ENCODE measurements at places on chromosomes 7 and 10.

GRCh38 chr10:105509517-105509916, 868.4 kb downstream of the SORCS3 start:
- DNase-seq: no peak

DNA sequence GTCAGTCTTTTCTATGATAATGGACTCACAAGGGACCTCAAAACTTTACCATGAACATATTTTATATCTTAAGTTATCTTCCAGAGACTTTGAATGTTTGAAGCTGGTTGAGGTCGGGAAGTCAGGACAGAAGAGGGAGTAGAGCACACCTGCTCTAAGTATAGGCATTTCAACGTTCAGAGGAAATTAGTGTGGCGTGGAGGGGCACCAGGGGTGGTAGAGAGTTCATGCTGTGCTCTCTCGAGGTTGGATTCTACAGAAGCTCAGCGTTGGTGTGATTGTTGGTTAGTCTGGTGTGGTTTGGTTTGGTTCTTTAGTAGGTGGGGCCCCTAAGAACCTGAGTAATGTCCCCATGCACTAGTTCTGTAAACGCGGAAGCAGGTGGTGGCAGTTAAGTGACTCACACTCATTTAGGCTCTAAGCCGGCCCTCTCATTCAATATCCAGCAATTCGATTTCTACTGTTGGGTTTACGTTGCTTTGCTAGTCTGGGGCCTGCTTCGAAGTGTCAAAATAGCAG, 19.8 kb downstream of the CNTNAP2 start:
- no peak for DNase-seq

DNA sequence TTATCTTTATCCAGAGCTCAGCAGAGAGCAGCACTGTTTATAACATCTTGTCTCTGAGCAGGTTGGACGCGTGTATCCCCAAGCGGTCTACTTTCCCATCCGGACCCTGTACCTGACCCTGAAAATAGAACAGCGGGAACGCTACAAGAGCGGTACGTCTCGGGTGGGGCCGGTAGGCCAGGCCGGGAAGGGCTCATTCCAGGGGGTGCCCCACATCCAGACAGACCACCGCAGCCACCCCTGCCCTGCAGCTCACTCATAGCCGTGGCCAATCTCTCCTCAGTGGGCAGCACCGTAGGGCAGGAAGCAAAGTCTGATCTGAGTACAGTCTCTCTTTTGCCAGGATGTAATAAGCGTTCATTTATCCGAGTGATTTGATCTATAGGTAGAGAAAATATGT, 113.7 kb downstream of the TRRAP start:
- no peak for DNase-seq

- no peak for DNase-seq
These were observed 49.1 kb downstream of the GATA3 start for GRCh38 chr10:8103543-8103942.

- DNase-seq: no peak
These were observed 590.4 kb downstream of the PHTF2 start for GRCh38 chr7:78389022-78389421.

- DNase-seq: no peak
These were observed 651 bp downstream of the AFAP1L2 start for GRCh38 chr10:114403541-114404161.

DNA sequence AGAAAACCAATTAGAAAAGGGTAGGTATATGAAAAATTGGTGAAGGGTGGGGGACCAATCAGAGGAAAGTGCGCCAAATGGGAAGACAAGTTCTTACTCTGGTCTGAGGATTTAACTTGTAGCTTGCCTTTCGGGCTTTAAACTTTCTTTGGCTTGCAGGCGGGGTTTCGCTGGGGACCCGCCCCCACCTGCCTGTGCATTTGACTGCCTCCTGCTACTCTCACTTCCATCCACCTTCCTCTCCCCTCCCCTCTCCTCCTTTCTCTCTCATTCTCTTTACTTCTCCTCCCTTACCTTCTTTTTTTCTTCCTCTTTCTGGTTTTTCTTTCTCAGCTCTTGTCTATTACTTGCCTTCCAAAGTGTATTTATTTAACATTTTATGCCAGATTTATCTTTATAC, 278.8 kb downstream of the DNAJB9 start:
- no peak for DNase-seq

- DNase-seq: no peak
These were observed 39.9 kb downstream of the AKR1D1 start for GRCh38 chr7:138116141-138116540.

GRCh38 chr7:138699661-138700060, 1.5 kb downstream of the SVOPL start:
- no peak for DNase-seq

- DNase-seq: no peak
These were observed 40.7 kb downstream of the ARL4A start for GRCh38 chr7:12728192-12728538.

DNA sequence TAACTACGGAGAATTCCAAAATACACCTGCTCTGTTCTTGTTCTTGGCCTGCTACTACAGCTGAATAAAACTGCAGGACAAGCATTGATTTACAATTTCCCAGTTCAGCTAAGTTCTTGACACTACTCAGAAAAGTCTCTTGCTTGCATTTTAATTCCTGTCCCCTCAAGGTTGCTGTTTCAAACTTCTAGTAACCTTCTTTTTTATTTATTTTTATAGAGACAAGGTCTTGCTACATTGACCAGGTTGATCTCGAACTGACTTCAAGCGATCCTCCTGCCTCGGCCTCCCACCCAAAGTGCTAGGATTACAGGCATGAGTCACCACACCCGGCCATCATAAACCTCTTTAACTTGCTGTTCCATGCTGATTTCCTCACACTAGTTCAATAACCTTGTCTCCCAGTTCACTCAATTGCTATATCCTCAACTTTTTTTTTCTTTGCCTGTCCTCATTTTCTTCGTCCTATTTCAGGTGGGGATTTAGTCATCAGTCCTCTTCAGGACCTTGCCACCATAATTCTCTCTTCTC, 79.9 kb downstream of the ARHGAP21 start:
- DNase-seq: no peak

DNA sequence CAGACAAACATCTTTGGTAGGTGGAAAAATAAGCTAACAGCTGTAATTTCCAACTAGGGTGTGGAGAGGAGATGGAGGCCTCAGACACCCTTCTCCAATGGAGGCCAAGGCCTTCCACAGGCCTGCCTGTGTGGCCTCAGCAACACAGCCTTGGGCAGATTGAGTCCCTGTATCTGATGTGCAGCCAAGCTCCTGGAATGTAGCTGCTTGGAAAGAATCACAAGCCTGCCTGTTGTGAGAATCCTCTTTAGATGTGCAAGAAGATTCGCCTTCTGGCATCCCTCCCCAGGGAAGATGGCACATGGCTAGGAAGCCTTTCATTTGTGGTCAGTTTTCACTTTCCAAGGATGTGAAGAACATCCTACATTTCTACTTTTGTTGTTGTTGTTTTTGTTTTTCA, 684.0 kb downstream of the GRID1 start:
- no peak for DNase-seq

GRCh38 chr10:87547734-87548311, 43.1 kb downstream of the MINPP1 start:
- DNase-seq: no peak

GRCh38 chr10:97577701-97578100, 5.1 kb downstream of the ANKRD2 start:
- no peak for DNase-seq

- DNase-seq: peak; percentile 95
These were observed at the start of gene SMNDC1 for GRCh38 chr10:110304780-110305421. Gene SMNDC1, minus strand, starts transcription at chr10:110304920. Its CDS starts 1,333 bp downstream, at chr10:110303587.

DNA sequence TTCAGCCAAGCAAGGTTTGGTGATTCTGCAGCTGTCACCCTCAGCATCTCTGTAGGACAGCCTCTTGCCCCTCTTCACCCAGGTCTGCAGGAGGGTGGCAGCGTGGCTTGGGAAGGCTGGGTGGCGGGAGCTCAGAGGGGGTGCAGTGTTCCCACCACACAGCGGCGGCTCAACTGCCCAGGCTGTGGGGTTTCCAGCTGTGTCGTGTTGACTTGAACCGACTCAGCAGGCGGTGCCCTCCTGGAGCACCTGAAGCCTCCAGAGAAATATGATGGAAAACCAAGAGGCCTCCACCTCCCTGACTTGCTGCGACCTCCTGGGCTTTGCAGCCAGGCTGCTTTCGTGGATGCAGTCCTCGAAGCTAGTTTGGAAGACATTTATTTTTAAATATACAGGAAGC, 68.0 kb upstream of the KLF6 start:
- DNase-seq: no peak

GRCh38 chr7:1100834-1101562, 13.1 kb downstream of the GPER1 start:
- no peak for DNase-seq

DNA sequence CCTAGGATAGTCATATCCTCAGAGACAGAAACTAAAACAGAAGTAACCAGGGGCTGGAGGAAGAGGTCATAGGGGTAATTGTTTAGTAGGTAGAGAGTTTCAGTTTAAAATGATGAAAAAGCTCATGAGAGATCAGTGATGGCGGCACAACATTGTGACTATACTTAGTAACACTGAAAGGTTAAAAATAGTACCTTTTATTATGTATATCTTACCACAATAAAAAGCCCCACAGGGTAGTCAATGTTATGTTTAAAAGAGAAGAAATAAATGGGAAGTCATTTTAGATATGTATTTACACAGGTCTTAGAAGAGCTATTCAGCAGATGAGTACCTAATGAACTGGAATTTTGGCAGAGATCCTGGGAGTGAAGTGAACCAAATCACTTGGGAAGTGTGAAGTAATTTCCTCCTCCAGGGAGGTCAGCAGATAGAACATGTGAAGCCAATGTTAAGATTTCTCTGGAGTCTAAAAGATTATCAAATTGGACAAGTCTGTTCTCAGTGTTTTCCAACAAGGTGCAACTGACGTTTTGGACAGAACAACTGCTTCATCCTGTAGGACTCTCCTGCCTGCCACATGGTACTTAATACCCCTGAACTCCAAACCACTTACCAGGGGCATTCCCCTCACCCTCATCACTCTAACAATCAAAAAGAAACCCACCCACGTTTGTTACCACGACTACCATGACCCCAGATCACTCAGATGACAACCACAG, 6.4 kb downstream of the CDCA7L start:
- DNase-seq: peak; percentile 26

GRCh38 chr10:118112543-118113125, 65.9 kb upstream of the RAB11FIP2 start:
- no peak for DNase-seq

DNA sequence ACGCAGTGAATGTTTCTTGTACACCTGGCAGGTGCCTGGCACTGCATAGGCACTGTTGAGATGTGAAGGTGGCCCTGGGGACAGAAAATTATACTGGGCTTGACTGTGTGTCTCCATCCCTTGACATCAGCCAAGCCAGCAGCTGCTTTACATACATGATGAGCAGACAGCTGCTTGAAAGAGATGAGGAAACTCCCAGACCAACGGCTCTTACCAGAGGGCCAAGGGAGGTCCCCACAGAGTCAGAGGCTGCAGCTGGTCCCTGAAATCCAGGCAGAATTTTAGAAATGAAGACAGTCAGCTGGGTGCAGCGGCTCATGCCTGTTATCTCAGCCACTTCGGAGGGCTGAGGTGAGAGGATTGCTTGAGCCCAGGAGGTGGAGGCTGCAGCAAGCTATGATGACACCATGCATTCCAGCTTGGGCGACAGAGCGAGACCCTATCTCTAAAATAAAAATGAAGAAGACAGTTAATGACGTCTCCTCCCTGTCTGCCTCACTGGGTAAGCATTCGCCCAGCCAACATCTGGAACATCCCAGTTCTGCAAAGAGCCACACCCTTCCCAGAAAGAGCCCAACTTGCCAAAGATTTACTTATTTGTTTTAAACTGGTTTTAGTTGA, 17.6 kb downstream of the LIMK1 start:
- no peak for DNase-seq

- no peak for DNase-seq
These were observed 19.3 kb downstream of the AP5Z1 start for GRCh38 chr7:4794591-4795350.

DNA sequence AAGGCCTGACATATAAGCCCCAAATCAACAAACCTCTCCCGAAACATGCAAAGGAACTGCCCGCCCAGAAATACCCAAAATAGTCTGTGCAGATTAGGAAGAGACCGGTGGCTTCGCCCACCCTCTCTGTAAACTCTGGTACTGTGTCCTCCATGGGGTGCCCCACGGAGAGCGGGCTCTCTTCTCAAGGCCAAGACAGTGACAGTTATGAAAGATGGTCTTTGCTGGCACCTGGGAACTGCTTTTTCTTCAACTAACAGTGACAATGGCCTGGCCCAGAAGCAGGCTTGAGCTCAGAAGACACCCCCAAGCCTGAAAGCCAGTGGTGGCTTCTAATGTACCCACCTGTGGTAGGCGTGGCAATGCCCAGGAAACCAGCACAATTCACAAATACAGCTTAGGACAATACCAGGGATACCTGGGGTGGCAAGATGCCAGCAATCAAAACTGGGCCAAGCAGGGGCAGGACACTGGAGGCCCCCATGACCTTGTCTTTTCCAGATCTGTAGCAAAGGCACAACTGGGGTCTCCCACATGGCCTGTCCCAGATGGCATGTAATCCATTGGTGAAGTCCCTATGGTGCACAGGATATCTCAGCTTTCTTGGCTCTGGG, 107.6 kb downstream of the NEURL1 start:
- DNase-seq: no peak

DNA sequence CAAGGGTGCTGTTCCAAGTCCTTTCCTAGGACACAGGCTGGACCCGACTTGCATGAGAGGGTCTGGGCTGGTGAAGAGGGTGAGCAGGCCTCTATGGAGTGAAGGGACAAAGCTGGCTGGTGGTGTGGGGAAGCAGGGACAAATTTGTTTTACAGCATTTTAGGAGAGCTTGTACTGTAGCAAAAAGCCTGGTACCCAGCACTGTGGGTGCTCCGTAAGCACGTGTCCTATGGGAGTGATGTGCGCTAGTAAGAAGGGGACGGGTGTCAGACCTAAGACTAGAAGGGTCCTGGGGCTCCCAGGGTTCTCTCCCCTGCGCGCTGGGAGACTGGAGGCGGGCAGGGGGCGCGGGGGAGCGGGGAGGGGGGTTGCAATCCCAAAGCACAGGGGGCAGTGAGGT, 391 bp downstream of the NOBOX start:
- no peak for DNase-seq

DNA sequence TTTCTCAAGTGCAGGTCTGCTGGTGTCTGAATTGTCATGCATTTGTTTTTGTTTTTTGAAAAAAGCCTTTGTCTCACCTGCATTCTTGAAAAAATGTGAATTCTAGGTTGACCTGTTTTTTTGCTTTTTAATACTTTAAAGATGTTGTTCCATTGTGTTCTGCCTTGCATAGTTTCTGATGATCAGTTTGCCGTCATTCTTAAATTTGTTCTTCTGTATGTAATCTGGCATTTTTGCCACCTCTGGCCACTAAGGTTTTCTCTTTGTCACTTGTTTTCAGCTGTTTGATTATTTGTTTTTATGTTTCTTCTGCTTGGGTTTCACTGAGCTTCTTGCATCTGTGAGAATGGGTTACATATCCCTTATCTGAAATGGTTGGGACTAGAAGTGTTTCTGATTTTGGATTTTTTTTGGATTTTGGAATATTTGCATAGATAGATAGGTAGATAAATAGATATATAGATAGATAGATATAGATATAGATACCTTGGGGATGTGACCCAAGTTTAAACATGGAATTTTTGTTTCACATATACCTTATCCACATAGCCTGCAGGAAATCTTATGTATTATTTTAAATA, 16.5 kb downstream of the MGMT start:
- no peak for DNase-seq

All from NCI-H446 (cell line).